H4 (cell line): ENCODE measurements at places on chromosomes 4 and X. TPM values are rescaled to one million over a fixed set of nuclear protein-coding genes. Genes with fewer than 3 reads are reported as not detected.
A peak's percentile ranks its signal among the peaks of the same experiment; 100 is the strongest.

The PAQR3 gene
- total RNA-seq: 13.9 and 22.5 TPM in 2 replicates

The FREM3 gene
- not detected in 2 replicates for total RNA-seq

The IL15 gene
- total RNA-seq: 12.0 and 16.0 TPM in 2 replicates

The KLHL4 gene
- total RNA-seq: 19.4 and 23.6 TPM in 2 replicates

The RTL5 gene
- total RNA-seq: 0.48 and 0.90 TPM in 2 replicates

The ARMCX4 gene
- total RNA-seq: 0.37 and 1.9 TPM in 2 replicates

The MAGEB2 gene
- total RNA-seq: 0.46 and 1.5 TPM in 2 replicates

The FOXR2 gene
- total RNA-seq: 7.5 and 8.1 TPM in 2 replicates

The TRIM75 gene
- not detected in 2 replicates for total RNA-seq

The MED14 gene
- 13.5 and 19.0 TPM in 2 replicates for total RNA-seq

- DNase-seq: no peak
These were observed 683.5 kb upstream of the GRIA3 start for GRCh38 chrX:122500556-122500955.

DNA sequence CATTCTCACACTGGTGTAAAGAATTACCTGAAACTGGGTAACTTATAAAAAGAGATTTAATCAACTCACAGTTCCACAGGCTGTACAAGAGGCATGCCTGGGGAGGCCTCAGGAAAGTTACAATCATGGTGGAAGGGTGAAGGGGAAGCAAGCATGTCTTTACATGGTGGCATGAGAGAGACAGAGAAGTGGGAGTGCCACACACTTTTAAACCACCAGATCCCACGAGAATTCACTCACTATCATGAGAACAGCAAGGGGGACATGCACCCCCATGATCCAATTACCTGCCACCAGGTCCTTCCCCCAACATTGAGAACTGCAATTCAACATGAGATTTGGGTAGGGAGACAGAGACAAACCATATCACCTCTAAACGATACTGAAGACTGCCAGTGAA lies 23.0 kb downstream of the EPGN start:
- no peak for DNase-seq

DNA sequence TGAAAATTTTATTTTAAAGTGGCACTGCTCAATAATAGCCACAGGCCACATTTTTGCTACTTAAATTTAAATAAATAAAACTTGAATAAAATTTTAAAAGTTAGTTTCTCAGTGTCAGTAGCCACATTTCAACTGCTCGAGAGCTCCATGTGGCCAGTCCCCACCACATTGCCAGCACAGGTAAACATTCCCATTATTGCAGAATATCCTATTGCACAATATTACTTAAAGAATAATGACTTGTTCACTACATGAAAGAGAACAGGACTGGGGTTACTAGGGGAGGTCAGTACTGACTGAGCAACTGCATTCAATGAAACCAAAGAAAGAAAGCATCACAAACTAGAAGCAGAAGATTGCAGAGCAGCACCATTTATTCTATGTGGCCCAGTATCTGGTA lies 2201.6 kb upstream of the TENM3 start:
- no peak for DNase-seq

- DNase-seq: no peak
These were observed 20.9 kb downstream of the INTS6L start for GRCh38 chrX:135541351-135541750.

DNA sequence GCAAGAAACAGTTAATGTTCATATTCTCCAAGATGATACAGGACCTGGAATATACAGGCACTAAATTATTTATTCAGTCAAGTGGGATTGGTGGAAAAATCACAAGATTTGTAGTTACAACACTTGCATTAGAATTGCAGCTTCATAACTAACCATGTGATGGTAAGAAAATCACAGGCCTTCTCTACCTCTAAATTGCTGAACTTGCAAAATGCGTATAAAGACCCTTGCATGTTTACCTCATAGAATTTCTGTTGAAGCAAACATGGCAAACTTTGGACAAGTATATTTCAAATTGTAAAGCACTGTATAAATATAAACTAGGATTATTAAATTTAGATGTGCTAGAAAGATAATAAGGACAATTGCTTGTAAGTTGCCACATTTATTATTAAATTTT lies 215.1 kb downstream of the TMA16 start:
- DNase-seq: no peak

DNA sequence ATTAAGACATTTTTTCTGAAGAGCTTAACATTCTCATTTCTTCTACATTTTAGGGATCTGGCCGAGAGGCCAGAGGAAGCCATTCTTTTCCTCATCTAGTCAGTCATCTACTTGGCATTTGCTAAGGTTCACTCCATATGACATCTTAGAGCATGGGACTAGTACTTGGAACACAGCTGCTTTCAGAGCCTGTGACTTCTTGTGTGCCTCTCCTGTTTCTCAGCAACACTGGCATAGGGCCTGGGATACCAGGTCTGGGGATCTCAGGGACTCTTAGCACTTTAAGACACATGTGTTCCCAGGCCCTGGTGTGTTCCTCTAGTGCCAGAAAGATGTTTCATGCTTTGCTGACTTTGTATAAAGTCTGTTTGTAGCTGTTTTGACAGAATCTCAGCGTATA lies 7.3 kb downstream of the PLP1 start:
- DNase-seq: no peak

DNA sequence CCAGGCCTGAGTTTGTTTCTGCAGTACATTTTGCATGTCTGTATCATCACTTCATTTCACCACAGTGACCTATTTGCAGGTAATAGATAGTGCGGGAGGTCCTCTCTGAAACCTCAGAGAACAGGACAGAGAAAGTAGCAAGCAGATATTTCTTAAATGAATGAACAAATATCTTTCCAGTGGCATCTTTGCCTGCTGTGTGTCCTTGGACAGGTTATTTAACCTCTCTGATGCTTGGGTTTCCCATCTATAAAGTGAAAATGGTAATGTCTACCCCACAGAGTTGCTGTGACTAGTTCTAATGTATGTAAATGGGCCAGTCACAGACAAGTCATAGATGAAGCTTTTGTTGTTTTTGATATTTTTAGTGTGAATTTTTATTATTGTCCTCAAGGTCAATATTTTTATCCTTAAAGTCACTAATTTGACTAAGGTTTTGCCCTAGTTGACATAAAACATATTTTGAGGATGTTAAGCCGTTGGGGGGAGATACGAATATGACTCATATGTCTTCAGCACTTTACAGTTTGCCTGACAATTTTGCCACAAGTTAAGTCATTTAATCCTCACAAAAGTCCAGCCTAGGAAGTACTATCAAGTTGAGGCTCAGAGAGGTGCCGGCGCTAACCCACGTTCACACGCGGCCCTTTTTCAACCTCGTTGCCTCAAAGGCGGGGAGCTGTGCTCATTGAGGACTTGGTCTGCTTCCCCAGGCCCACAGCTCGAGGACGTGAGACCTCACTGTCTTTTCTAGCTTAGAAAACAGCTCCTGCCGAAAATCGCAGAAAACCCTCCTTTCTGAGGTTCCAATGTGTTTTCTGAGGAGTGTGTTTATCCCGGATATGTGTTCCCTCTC lies 126.7 kb upstream of the STX18 start:
- DNase-seq: no peak

DNA sequence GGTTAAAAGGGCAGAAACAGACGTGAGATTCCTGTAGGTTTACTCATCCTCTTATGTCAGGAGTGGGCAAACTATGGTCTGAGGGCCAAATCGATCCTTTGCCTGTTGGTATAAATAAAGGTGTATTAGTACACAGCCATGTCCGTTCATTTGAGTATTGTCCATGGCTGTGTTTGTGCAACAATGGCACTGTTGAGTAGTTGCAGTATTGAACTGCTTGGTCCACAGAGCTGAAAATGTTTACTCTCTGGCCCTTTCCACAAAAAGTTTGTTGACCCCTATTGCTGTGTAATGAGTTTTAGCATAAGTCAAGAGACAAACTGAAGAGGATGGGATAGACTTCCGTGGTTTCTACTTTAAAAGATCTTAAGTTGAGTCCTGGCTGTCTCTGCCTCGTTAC lies 59.0 kb upstream of the MID1 start:
- DNase-seq: no peak

GRCh38 chr4:185755451-185755850 lies 56.5 kb downstream of the SORBS2 start:
- no peak for DNase-seq

DNA sequence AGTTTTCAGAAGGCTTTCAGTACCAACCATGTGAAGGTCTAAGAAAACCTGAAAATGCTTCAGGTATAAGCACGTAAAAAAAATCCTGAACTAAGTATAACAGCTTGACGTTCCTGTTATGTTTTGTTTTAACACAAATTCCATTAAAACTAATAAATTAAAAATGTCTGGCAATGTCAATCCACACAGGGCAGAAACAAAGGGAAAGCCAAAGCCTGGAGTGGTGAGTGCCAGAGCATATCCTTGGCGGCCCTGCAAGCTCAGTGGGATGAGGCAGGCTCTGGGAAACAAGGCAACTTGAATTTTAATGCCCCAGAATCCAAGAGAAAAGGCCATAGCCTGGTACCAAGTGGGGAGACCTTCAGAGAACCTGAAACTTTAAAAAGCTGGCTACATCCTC lies 78.2 kb downstream of the EPHA5 start:
- no peak for DNase-seq

GRCh38 chr4:11428231-11428898 lies at the start of gene HS3ST1:
Gene HS3ST1, minus strand, starts transcription at chr4:11428894. Its CDS starts 28,889 bp downstream, at chr4:11400005.
- no peak for DNase-seq

- peak; percentile 60 for DNase-seq
These were observed 9.8 kb upstream of the ATP2B3 start for GRCh38 chrX:153507484-153508178.

DNA sequence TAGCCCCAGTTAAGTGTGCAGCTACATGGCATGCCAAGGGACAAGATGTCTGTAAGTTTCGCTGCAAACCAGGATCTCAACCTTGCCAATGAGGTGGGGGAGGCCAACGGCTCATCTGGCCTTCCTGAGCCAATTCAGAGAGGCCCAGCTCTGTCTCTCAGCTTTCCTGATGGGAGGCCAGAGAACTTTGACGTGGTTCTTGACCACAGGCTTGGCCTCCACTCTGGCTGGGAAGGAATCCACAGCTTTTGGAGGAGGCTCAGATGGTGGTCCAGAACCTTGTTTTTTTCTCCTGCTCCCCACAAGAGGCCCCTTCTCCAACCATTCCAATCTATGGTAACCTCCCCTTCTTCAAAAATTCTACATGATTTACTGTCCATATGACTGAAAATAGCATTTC lies 9.8 kb downstream of the CAPN6 start:
- no peak for DNase-seq

GRCh38 chr4:165294907-165295306 lies 32.6 kb upstream of the MSMO1 start:
- no peak for DNase-seq

- DNase-seq: no peak
These were observed 302.5 kb downstream of the PCDH7 start for GRCh38 chr4:31022702-31023101.

DNA sequence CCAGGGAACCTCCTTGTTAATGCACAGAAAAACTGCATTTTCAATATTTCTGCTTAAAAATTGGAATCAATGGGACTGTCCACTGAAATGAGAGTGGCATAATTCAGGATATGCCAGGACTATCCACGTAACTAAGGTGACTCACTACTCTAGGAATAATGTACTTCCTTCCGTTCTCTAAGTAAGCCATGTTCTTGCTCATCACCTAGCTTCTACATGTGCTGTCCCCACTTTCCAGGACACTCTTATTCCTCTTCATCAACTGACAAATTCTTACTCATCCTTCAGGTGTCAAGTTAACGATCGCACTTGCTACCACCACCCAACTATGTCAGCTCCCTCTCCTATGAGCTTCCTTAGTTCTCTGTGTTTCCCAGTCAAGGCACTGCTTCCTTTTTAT lies 342.8 kb upstream of the F9 start:
- DNase-seq: no peak

DNA sequence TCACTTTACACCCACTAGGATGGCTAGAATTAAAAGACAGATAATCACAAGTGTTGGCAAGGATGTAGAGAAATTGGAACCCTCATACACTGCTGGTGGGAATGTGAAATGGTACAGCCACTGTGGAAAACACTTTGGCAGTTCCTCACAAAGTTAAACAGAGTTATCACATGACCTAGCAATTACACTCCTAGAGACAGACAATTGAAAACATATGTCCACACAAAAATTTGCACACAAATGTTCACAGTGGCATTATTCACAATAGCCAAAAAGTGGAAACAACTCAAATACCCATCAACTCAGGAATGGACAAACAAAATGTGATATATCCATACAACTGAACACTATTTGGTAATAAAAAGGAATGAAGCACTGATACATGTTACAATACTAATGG lies 5.7 kb downstream of the ZNF280C start:
- no peak for DNase-seq

DNA sequence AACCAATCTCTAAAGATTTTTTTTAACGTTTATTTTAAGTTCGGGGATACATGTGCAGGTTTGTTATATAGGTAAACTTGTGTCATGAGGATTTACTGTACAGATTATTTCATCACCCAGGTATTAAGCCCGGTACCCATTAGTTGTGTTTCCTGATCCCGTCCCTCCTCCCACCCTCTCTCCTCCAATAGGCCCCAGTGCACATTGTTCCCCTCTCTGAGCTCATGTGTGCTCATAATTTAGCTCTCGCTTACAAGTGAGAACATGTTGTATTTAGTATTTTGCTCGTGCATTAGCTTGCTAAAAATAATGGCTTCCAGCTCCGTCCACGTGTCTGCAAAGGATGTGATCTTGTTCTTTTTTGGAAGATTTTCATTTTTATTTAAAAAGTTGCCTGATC lies 2309.4 kb upstream of the AGA start:
- no peak for DNase-seq

- DNase-seq: no peak
These were observed 87.2 kb downstream of the RASL11B start for GRCh38 chr4:52949336-52949735.

GRCh38 chr4:185835336-185835735 lies 23.3 kb upstream of the SORBS2 start:
- DNase-seq: no peak

- DNase-seq: peak; percentile 79
These were observed 330.1 kb downstream of the BMPR1B start for GRCh38 chr4:95087657-95088455.

DNA sequence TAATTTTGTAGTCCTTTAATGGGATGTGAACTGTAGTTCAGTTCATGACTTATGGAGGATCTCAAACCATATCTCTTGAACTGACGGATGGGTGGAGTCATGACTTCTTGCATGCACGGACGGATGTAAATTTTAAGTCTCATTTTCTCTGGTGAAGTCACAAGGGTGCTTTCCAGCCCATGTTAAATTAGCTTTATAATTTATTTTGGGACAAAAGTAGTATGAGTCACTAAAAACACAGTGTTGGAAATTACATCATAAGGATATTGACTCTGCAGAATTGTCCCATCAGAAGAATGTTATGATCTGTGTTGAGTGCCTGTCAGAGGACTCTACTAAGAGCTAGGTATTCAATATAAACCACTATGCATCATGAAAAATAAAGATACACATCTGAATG lies 6.8 kb upstream of the PAGE5 start:
- no peak for DNase-seq

GRCh38 chrX:44975666-44976263 lies 102.8 kb downstream of the KDM6A start:
- DNase-seq: no peak

- peak; percentile 60 for DNase-seq
These were observed 4.7 kb downstream of the FAM120C start for GRCh38 chrX:54178100-54178940.
